ENCODE measurements at places on chromosomes 4 and X. TPM values are rescaled to one million over a fixed set of nuclear protein-coding genes. Genes with fewer than 3 reads are reported as not detected.

DNA sequence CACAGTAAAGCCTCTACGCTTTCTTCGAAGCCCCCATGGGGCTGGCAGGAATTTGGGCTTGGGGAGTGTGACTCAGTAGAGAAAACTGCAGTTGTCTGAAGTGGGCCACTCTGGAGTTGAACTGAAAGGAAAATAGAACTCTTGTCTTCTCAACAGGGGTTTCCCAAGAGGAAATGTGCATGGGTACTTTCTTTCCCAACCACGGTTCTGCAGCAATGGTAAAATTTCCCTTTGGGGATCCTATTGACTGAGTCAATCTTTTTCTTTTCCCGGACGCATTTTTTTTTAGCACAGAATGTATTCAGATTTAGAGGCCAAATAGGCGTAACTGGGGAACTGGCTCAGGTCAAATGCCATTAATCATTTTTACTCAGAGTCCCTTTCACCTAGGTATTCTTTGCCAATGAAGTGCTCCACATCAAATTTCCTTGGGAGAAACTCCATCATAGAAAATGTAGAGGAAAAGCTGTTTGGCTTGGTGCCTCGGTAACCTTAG is 269.3 kb downstream of the STIM2 start:
- DNase-seq, result no peak

The SERTM2 gene
- total RNA-seq, result not detected

The CXXC4 gene
- 21.8 TPM for total RNA-seq

DNA sequence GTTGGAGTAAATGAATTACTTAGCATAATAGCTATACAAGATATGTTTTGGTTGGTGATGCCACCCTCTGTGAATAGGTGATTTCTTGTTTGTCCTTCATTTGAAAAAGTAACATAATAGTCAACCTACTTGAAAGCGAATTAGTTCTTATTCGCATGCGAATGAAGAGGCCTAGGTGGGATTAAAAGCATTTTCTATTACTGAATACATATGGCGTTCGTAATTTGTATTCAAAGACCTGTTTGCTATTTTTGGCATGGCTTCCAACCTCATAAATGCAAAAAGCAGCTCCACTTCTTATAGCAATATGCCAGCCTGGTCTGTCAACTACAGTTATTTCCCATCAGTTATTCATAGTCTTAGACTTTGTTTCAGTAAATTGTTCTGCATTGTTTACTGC is 261.3 kb downstream of the TENM3 start:
- DNase-seq, result no peak

The GABRG1 gene
- total RNA-seq, result not detected

The RNF113A gene
- total RNA-seq, result 19.1 TPM

The RHOH gene
- total RNA-seq, result not detected

The CCNB3 gene
- total RNA-seq, result 0.66 TPM

GRCh38 chr4:19748519-19749479 is 502.9 kb upstream of the SLIT2 start:
- DNase-seq, result no peak

DNA sequence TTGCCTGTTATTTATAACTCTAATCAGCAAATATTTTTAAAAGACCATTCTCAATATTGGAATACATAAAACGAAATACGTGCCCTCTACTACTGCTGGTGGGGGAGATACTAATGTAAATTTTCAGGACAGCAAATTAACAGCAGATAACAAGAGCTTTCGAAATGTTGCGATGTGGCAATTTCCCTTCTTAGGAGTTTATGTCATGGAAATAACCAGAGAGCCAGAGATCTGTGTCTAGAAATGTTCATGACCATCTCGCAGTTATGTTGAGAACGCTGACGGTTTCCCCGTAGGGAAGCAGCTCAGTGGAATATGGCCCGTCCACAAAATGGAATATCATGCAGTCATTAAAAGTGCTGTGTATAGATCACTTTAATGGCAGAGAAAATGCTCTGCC is 238.4 kb upstream of the PSAPL1 start:
- no peak for DNase-seq

The FHIP1A gene
- total RNA-seq, result 2.4 TPM

DNA sequence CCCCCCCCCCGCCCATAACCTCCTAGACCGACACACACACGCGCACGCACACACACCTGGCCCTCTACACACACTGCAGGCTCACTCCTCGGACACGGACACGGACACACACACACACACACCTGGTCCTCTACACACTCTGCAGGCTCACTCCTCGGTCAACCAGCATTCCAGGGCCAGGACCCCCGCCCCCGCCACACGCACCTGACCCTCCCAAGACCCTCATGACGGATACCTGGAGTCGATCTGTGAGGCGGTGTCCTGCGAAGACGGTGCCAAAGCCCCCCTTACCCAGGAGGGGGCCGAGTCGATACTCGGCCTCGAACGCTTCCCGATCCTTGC is 552 bp downstream of the PIM2 start:
- no peak for DNase-seq

GRCh38 chrX:113522814-113523213 is 682.2 kb upstream of the AMOT start:
- no peak for DNase-seq

DNA sequence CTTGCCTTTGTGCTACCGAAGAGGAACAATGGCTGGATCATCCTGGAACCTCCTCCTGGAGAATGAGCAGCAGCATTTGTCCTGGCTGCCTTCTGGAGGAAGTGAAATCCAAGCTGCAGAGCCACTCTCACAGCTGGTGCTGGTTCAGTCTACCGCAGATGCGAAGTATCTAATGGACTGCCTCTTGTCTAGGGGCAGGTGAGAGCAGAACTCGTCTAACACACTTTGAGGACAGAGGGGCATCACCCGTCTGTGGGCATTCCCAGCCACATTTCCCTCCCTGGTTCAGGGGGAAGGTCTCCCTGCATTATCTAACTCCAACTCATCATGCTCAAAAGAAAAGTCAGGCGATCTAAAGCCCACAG is 338.2 kb upstream of the GATB start:
- no peak for DNase-seq

- DNase-seq, result no peak
These were observed 50.3 kb downstream of the USP26 start for GRCh38 chrX:133046601-133047000.

The NPY5R gene
- total RNA-seq, result not detected

DNA sequence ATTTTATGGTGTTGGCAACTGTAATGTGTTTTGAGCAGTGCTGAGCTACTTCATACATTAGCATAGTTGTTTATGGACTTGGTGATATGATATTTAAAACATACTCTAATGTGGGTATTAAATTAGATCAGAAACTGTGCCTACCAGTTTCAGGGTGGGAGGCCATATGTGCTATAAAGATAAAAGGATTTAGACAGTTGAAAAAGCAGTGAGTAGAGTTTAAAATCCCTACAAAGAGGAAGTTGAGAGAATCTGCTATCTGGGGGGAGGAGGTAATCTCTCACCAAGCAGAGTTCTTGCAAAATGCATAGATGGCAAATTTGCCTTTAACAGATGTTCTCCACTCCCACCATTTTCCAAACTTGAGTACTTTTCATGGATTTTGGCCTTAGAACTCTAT is 154.5 kb downstream of the SPOCK3 start:
- DNase-seq, result no peak

The OCIAD2 gene
- total RNA-seq, result 66.7 TPM

DNA sequence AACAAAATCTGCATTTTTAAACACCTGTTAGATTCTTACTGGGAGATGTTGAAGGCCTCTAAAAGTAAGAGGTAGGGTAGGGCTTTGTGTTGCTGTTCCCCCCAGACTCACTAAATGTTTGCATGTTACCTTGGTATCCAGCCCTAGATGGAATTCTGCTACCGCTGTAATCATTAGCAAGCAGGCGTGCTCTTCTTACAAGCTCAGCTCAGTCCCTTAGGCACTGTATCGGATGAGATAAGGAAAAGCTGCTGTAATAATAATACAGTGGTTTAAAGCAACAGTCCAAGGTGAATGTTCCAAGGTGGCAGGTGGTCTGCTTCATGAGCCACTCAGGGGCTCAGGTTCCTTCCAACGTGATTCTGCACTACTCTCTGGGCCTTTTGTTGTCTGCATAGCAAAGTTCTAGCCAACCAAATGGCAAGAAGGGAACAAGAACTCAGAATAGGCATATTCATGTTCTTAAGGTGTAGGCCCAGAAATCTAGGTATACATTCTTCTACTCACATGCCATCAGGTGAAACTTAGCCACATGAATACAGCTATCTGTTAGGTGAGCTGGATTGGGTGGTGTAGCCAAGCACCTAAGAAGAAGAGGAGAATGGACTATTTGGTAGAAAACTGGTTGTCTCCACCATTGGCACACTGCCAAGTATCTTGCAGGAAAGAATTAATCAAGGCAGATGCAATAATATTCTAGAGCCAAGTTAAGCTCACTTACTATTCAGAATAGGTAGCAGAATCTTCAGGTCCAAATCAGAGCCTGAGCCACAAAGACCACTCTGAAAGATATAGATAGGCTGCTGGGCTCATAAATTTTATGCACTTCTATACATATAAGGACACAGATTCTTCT is 46.0 kb downstream of the COQ2 start:
- no peak for DNase-seq

The PNMA6A gene
- 14.0 TPM for total RNA-seq

DNA sequence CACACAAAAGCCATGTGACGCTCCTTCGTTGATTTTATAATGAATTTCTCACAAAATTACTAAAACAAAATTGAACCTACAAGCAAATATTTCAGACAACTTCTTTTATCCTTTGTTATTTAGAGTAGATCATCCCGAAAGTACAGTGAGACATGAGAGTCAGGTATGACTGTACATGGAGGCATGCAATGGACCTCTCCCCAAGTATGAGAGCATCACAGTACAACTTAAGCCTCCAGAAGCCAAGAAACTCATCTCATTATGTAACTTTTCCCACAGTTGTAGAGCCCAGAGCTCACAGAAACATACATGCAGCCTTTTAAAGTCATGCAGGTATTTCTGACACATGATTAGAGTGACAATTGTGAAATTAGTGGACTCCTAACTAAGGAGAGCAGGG is 167.7 kb downstream of the PAPSS1 start:
- DNase-seq, result no peak

The SPOCK3 gene
- total RNA-seq, result 26.8 TPM

- DNase-seq, result no peak
These were observed 139.3 kb downstream of the AFF1 start for GRCh38 chr4:87074121-87074488.

The TCEAL6 gene
- not detected for total RNA-seq

DNA sequence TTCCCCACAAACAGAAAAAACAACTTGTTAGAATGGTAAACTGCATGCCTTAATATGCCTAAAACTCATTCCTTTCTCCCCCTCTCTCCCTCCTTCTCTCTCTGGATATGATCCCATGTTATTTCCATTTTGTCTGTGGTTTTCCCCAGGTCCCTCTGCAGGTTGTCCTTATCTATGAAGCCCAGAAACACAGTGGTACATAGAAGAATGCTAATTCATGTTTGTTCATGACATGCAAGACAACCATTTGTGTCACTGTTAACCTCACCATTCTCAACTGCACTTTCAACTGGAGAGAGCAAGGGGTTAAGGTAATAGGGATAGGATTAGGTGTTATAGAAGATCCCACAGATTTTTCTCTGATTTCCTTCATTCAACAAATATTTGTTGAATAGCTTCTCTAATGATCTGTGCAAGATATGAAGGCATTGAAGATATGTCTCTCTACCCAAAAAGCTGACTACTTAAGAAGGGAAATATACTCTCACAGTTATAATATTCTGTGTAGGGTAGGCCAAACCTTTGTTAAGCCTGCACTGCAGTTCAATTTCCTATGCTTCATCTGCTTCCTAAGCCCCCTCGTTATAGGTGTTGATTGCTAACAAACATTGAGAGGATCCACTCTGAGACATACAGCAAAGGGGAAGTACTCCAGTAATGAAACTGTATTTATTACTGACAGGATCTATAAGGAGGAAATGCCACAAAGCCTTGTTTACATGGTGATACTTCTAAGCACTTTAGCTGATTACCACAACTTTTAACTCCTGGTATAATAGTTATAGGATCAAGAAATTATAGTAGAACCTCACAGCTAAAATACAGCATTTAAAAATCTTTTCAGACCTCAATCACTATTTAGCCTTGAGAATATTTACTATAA is 96.1 kb downstream of the FRYL start:
- DNase-seq, result no peak

The LONRF3 gene
- total RNA-seq, result 0.29 TPM

GRCh38 chr4:91598696-91599095 is 705.1 kb upstream of the GRID2 start:
- DNase-seq, result no peak

The NIPAL1 gene
- total RNA-seq, result 0.83 TPM

- no peak for DNase-seq
These were observed 641.6 kb downstream of the ANKRD50 start for GRCh38 chr4:124070688-124071484.

- DNase-seq, result no peak
These were observed 51.0 kb downstream of the GUCY1B1 start for GRCh38 chr4:155809835-155810234.

The PARM1 gene
- 94.3 TPM for total RNA-seq

The ZFP92 gene
- total RNA-seq, result 0.07 TPM

GRCh38 chr4:25505637-25505991 is 128.6 kb downstream of the ANAPC4 start:
- no peak for DNase-seq

GRCh38 chr4:106806158-106806797 is 229.8 kb downstream of the DKK2 start:
- no peak for DNase-seq

- DNase-seq, result no peak
These were observed 75.3 kb downstream of the TBCK start for GRCh38 chr4:106240699-106241098.

DNA sequence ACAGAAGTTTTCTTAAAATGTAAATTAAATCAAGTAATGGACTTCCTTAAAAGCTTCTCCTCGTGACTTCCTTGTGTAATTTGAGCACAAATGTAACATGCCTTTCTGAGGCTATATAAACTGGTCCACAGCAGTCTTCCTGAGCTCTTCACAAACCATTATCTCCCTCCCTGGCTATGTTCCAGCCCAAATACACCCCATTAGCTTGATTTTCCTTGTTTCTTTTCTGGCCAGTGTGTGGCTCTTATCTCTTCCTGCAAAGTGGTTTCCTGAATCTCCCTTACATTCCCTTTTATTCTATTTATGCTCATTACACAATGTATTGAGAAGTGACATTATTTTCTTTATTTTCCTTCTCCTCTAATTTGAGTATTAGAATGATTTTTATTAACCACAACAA is 1085.3 kb upstream of the PCDH10 start:
- no peak for DNase-seq

- DNase-seq, result no peak
These were observed 39.0 kb upstream of the SLITRK4 start for GRCh38 chrX:143674926-143675325.
